ENCODE measurements at places on chromosomes 6 and 20.

DNA sequence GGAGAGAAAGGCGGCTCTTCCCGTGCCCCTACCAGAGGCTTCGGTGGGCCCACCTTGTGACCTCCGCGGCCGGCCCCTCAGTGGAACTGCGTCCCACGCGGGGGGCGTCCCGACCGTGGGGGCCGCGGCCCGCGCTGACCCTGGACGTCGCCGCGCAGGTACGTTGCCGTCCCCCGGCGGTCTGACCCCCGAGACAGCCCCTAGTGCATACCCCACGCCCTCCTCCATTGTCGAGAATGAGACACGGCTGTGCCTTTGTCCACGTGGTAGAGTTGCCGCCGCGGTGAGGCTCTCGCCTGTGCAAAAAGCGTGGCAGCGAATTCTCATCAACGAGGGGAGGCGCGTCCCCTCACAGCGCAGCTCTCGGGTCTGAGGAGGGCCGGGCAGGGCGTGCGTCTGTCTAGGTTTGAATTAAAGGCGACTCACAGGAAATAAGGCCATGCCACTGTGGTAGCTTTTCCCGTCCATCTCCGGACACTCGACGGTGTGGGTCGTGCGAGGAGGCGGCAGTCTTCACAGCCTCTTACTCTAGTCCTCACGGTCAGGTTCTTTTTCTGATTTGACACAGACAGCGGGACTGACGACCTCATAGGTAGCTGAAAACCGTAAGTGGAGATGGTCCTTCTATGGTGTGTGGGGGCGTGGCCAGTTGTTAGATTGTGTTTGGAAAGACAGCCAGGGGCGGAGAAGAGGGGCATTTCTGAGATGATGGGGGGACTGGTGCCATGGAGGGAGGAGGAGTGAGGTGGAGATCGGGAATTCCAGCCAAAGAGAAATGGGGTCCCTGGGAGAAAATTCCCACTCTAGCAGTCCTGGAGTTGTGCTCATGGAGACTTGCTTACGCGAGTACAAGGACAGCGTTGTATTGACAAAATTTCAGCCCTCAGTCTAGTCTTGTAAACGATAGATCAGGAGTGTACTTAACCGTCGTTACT lies 580 bp downstream of the NXT1 start:
- no peaks in the 10 kb centered on the region for H3K27me3 ChIP-seq
- peak overlapping the region; percentile 96 for H3K4me3 ChIP-seq
- H3K36me3 ChIP-seq = no peaks in the 10 kb centered on the region
- H3K27ac ChIP-seq = peak overlapping the region; percentile 86
- H3K4me1 ChIP-seq = peaks cover 35% of the 10 kb centered on the region
- no peak for DNase-seq

DNA sequence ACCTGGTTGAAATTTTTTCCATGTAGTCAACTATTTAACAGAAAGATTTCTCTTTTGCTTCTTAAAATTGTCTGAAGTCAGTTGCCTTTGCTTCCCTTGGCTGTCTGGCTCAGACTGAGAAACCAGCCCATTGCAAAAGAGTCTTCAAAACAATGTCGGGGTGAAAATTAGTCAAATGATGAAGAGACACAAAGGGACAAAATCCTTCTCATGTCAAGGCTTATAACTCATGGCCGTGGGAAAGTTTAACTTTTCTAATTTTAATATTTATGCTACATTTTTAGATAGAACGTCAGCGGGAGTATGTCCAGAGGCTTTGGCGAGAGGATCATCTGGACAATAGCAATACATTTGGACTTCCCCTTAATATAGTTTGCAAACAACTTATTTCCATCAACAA lies 127.2 kb downstream of the CD164 start:
- no peak overlapping the region for H3K27ac ChIP-seq
- H3K4me3 ChIP-seq = no peak overlapping the region

DNA sequence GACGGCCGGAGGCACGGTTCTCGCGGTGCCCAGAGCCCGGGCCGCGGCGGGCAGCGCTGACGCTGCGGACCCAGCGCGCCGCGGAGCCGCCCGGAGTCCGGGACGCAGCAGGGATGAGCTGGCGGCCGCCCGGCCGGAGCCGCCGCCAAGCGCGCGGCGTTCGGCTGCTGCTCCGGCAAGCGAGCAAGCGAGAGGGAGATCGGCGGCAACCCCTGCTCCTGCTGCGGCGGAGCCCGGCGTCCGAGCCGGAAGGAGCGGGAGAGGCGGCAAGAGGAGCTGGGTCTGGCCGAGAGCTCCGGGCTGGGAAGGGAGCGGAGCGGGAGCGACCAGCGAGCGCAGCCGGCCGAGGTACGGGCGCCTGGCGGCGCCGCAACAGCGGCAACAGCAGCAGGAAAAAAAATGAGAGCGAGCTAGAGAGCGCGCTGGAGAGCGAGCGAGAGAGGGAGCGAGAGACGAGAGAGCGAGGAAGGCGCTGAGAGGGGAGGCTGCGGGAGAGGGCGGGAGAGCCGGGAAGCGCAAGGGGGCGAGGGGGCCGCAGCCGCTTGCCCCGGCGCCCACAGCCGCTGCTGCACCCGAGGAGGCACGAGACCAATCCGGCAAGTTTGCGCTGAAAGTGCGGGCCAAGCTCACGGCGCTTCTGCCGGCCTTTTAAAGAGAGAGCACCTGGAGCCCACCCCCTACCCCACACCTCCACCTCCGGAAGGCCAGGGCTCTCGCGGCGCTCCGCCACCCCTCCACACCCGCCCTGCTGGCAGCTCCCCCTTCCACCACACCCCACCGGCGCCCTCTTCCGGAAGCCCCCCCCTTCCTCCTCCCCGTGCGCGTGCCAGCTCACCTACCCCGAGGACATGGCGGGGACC lies 496 bp downstream of the GRM4 start:
- H3K4me1 ChIP-seq = peaks cover 16% of the 10 kb centered on the region
- no peak overlapping the region for H3K27ac ChIP-seq
- peak overlapping the region; percentile 64 for H3K4me3 ChIP-seq
- H3K36me3 ChIP-seq = no peaks in the 10 kb centered on the region

GRCh38 chr20:61389077-61389476 lies 137.0 kb downstream of the CDH4 start:
- H3K27me3 ChIP-seq = peaks cover 13% of the 10 kb centered on the region
- no peaks in the 10 kb centered on the region for H3K36me3 ChIP-seq
- DNase-seq = no peak
- H3K4me3 ChIP-seq = no peak overlapping the region

GRCh38 chr6:5164092-5164491 lies 79.0 kb downstream of the PPP1R3G start:
- H3K27me3 ChIP-seq = no peaks in the 10 kb centered on the region
- H3K36me3 ChIP-seq = no peaks in the 10 kb centered on the region
- H3K4me3 ChIP-seq = no peak overlapping the region
- H3K4me1 ChIP-seq = peaks cover 6% of the 10 kb centered on the region
- no peak for DNase-seq
- H3K27ac ChIP-seq = no peak overlapping the region

GRCh38 chr6:54493138-54493537 lies 184.9 kb downstream of the TINAG start:
- no peaks in the 10 kb centered on the region for H3K27me3 ChIP-seq
- no peak for DNase-seq
- H3K36me3 ChIP-seq = no peaks in the 10 kb centered on the region
- no peak overlapping the region for H3K4me3 ChIP-seq
- H3K27ac ChIP-seq = no peak overlapping the region

GRCh38 chr6:43024436-43024835 lies 3.0 kb downstream of the RRP36 start:
- H3K4me3 ChIP-seq = no peak overlapping the region
- H3K27me3 ChIP-seq = no peaks in the 10 kb centered on the region
- peaks cover 20% of the 10 kb centered on the region for H3K36me3 ChIP-seq
- H3K27ac ChIP-seq = peak overlapping the region; percentile 20
- H3K4me1 ChIP-seq = peaks cover 2% of the 10 kb centered on the region

- no peak overlapping the region for H3K27ac ChIP-seq
- H3K27me3 ChIP-seq = peaks cover 22% of the 10 kb centered on the region
- no peak for DNase-seq
- no peak overlapping the region for H3K4me3 ChIP-seq
Measured at GRCh38 chr6:97053643-97054411, 129.3 kb downstream of the KLHL32 start.

DNA sequence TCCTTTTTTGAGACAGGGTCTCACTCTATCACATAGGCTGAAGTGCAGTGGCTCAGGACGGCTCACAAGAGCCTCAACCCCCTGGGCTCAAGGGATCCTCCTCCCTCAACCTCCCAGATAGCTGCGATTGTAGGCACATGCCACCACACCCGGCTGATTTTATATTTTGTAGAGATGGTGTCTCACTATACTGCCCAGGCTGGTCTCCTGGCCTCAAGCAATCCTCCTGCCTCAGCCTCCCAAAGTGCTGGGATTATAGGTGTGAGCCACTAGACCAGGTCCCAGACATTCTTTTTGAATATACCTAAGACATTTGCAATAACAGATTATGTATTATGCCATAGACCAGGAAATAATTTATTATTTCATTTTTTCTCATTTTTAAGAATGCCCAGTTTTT lies 58.3 kb upstream of the CDYL start:
- H3K27me3 ChIP-seq = no peaks in the 10 kb centered on the region
- H3K4me1 ChIP-seq = peaks cover 3% of the 10 kb centered on the region
- H3K27ac ChIP-seq = no peak overlapping the region
- DNase-seq = no peak
- no peaks in the 10 kb centered on the region for H3K36me3 ChIP-seq

GRCh38 chr6:155648301-155648700 lies 192.7 kb upstream of the NOX3 start:
- H3K27ac ChIP-seq = no peak overlapping the region
- no peaks in the 10 kb centered on the region for H3K27me3 ChIP-seq
- no peak for DNase-seq
- H3K4me3 ChIP-seq = no peak overlapping the region
- peaks cover 17% of the 10 kb centered on the region for H3K4me1 ChIP-seq

DNA sequence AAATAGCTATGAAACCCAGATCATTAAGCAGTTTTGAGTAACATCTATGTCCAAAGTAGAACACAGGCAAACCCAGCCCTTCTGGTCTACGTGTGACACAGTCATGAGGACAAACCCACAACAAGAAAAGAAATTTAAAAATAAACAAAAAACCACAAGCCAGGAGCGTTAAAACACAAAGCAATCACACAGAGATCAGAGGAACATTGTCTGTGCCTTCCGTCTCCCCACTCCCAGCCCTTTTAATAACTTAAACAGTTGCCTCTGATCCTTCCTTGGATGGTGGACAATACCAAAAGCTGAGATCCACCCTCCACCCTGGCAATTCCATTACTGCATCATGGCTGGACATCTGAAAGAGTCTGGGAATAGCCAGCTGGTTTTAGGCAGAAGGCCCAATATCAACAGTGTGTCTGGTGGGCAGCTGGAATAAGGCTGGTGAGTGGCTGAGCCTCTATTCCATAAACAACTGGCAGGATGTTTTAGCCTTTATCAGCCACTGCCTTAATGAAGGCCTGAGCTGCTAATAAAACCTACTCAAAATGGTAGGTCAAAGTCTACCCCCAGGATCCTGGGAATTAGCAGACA lies 15.7 kb upstream of the LAMA4 start:
- H3K4me1 ChIP-seq = peaks cover 8% of the 10 kb centered on the region
- H3K36me3 ChIP-seq = no peaks in the 10 kb centered on the region
- H3K27me3 ChIP-seq = no peaks in the 10 kb centered on the region
- no peak overlapping the region for H3K4me3 ChIP-seq
- no peak for DNase-seq

DNA sequence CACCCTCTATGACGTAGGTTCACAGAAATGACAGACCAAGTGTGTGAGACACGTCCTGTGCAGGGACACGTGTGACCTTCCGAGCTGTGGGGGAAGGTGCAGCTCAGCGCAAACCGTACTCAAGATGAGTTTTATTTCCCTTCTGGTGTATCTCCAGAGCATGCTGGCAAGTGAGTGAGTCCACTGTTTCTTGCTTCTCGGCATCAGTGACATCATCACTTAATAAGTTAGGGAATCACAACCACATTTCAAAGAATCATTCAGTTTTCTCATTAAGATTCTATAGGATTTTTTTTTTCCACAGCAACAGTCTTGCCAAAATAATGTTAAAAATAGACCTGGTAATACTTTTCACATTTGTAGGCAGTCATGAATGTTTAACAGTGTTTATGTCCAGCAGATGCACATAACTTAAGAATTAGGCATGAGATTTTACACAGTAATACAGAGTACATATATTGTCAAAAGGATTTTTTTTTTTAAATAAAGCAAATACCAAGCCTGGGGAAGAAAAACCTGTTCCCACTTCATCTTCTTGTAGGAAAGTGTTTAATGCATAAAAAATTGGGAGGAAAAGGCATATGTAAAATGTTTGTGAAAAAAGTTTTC lies 417.8 kb downstream of the CDC5L start:
- H3K4me3 ChIP-seq = no peak overlapping the region
- H3K4me1 ChIP-seq = peaks cover 39% of the 10 kb centered on the region
- no peaks in the 10 kb centered on the region for H3K27me3 ChIP-seq
- no peaks in the 10 kb centered on the region for H3K36me3 ChIP-seq
- DNase-seq = no peak
- H3K27ac ChIP-seq = peak overlapping the region; percentile 4

- peaks cover 4% of the 10 kb centered on the region for H3K36me3 ChIP-seq
- peak overlapping the region; percentile 30 for H3K27ac ChIP-seq
- no peak overlapping the region for H3K4me3 ChIP-seq
- H3K4me1 ChIP-seq = peaks cover 4% of the 10 kb centered on the region
- DNase-seq = no peak
Measured at GRCh38 chr20:35398660-35399144, 13.1 kb downstream of the UQCC1 start.

DNA sequence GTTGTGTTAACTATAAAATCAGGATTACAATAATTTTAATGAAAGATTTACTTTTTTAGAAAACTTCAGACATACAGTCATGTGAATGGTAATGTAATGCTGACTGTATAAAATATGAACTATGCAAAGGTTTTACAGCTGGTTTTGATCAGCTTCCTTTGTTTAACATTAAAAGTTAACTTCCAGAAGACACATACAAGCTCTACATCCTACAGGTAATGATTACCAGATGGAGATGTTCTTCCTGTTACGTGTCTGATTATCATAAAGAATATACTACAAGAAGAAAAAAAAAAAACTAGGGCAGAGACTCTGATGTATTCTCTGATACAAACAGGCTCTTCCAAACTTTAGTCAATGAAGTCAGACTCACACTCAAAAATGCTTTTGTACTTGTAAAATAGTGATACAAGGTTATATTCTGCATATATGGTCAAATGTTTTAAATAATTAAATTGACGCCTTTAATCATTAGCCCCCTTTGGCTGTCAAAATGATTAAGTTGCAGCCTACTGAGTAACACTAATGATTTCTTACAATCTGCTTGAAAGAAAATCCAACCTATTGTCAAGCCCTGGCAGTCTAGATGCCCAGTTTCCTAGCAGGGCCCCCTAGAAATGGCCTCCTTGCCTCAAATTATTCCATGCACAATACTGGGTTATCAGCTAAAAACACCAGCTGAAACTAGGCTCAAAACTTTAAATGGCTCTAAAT lies 251.8 kb upstream of the RUNX2 start:
- H3K36me3 ChIP-seq = peaks cover 21% of the 10 kb centered on the region
- H3K27me3 ChIP-seq = no peaks in the 10 kb centered on the region
- no peak for DNase-seq
- peaks cover 17% of the 10 kb centered on the region for H3K4me1 ChIP-seq
- no peak overlapping the region for H3K27ac ChIP-seq

GRCh38 chr20:37522260-37523011 lies 1.4 kb downstream of the NNAT start:
- H3K27ac ChIP-seq = no peak overlapping the region
- H3K27me3 ChIP-seq = no peaks in the 10 kb centered on the region
- DNase-seq = no peak
- H3K4me1 ChIP-seq = peaks cover 50% of the 10 kb centered on the region
- peak overlapping the region; percentile 17 for H3K4me3 ChIP-seq
- peaks cover 14% of the 10 kb centered on the region for H3K36me3 ChIP-seq

- H3K36me3 ChIP-seq = no peaks in the 10 kb centered on the region
- no peak overlapping the region for H3K27ac ChIP-seq
- H3K4me3 ChIP-seq = no peak overlapping the region
Measured at GRCh38 chr20:34058831-34059230, 53.2 kb downstream of the EIF2S2 start.

- peaks cover 27% of the 10 kb centered on the region for H3K4me1 ChIP-seq
- no peak for DNase-seq
- peaks cover 34% of the 10 kb centered on the region for H3K36me3 ChIP-seq
- peaks cover 1% of the 10 kb centered on the region for H3K27me3 ChIP-seq
Measured at GRCh38 chr6:148534871-148535270, 192.2 kb downstream of the SASH1 start.
